Right kidney (tissue), 9 donors: ENCODE measurements at places on chromosomes 5 and 9.

DNA sequence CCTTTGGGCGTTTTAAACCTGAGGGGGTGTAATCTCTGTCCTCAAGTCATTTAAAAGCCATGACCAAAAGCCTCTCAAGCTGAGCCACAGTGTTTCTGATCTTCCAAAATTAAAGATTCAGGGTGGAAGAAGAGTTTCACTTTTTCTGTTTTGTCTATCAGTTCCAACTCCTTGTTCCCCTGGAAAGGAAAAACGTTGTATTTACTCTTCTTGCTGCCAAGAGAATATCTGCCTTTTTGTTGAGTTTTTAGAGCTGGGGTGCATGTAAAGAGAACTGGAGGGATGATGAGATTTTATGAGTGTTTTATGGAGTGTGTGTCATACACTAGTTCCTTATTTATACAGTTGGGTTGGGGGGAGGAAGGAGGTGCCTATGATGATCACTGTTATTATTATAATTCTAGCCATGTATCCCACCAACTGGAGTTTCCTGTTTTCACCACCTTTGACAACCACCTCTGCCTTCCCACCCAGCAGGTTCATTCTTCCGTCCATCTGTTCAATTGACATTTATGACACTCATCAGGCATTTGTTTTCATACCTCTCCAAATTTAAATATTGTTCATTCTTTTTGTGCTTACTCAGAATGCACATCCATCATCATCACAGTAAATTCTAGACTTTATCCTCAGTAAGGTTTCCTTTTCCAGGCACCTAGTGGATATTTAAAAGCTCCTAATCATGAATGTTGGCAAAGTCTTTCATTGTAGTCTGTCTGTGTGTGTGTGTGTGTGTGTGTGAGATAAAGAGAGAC, 97.9 kb upstream of the MPDZ start:
- DNase-seq: no peak

DNA sequence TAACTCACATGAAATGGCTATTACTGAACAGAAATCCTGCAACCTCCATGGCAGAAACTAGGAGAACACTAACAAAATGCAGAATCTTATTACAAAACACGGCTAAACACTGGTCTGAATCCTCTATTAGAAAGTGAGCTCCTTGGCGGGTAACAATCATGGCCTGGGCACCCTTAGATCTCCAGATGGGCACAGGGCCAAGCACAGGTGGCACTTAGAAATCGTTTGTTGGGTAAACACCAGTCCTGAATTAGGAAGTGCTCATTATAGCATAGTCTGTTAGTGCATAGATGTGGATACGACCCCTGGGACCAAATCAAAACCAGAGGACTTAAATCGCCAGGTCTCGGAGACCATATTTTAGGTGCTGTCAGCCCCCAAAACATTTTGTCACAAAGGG, 14.4 kb downstream of the VDAC1 start:
- DNase-seq: no peak

GRCh38 chr5:126938466-126938865, 91.9 kb downstream of the MARCHF3 start:
- DNase-seq: no peak

GRCh38 chr5:34589832-34590231, 66.3 kb upstream of the RAI14 start:
- no peak for DNase-seq

DNA sequence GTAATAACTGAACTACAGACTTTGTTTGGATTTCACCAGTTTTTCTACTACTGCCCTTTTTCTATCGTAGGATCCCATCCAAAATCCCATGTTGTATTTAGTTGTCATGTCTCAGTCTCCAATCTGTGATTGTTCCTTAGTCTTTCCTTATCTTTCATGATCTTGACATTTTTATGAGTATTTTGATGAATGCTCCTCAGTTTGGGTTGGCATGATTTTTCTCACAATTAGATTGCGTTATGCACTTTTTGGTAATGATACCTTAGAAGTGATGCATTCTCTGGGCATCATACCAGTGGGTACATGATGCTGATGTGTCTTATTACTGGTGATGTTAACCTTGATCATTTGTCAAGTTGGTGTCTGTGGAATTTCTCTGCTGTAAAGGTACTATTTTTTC, 5.7 kb downstream of the SLC22A4 start:
- no peak for DNase-seq

GRCh38 chr5:10634562-10634961, 70.7 kb downstream of the ANKRD33B start:
- no peak for DNase-seq

DNA sequence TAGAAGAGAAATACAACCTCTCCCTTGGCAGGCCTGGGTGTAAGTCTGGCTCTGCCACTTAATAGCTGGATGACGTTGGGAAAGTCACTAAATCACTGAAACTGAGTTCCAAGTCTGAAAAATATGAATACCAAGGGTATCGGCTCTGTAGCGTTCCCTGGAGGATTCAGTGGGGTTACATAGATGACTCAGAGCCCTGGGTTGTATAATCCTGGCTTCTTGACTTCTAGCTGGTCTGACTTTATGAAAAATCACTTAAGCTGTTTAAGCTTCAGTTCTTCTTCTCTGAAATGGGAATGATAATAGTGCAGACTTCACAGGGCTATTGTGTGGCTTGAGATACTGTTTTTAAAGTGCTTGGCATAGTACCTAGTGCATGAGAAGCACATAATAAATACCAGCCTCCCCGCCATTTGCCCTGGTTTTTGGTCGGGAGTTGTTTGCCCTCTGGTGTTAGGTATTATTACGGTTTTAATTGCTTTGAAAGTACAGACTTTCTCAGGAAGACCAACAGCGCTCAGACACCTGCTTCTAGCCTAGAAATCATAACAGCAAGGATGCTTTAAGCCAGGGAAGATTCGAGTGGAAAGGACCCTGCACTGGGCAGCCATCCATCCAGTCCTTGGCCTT, 43.0 kb downstream of the CYFIP2 start:
- no peak for DNase-seq

GRCh38 chr9:22446950-22447617, 460 bp downstream of the DMRTA1 start:
- peak; percentile 90 for DNase-seq

GRCh38 chr5:97037819-97038218, 101.9 kb downstream of the LNPEP start:
- DNase-seq: no peak

DNA sequence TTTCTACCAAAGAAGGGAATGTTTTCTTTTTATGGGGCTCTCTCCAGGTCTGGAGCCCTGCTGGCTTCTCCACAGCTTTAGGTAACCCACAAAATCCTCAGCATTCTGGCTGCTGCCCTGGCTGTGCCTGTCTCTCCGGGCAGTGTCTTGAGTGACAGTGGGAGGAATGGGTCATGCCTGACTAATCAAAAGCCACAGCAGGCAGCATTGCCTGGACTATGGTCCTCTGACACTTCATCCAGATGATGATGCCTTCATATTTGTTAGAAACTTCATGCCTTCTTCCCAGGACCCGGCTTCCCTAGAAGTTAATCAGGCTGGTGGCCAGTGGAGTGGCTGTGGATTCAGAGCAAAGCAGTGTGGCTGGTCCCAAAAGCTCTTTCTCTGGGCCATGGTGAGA, 32.2 kb upstream of the TGFBI start:
- no peak for DNase-seq

DNA sequence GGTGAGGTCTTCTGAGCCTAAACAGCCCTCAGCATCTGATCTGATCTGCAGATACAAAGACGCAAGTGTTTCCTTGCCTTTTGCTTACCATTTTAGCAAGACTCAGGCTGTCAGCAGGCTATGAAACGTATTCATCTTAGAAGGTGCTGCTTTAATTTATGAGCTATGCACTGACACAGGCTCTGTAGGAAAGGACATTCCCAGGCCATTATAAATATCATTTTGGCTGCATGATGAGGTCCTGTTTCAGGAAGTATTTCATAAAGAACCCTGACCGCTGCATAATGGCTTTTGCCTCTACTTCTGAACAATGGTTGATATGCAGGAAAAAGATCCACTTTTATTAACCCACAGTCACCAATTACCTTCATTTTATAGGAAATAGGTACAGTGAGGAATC, 98.4 kb upstream of the CAST start:
- no peak for DNase-seq

GRCh38 chr9:28941856-28942255, 1368.6 kb upstream of the C9orf72 start:
- DNase-seq: no peak

GRCh38 chr5:143446535-143447226, 43.2 kb upstream of the NR3C1 start:
- DNase-seq: no peak

GRCh38 chr9:130672466-130672865, 8.1 kb downstream of the PRDM12 start:
- no peak for DNase-seq

GRCh38 chr5:99070822-99071221, 142.0 kb upstream of the CHD1 start:
- no peak for DNase-seq

DNA sequence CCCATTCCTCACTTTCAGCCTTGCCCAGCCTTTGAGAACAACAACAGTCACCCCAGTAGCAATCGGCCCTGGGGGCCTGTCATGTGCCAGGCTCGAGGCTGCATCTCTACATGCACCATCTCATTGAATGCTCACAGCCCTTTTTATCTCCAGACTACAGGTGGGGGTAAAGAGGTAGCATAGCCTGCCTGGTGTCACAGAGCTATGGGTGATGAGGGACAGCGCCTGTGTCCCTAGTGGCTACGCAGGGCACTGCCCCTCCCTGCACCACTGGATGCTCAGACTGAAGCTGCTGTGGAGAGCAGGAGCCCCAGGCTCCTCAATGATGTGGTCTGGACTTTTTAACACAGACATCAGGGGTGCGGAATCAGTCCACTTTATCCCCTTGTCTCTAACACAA, 2.8 kb downstream of the CAMK2A start:
- DNase-seq: no peak

DNA sequence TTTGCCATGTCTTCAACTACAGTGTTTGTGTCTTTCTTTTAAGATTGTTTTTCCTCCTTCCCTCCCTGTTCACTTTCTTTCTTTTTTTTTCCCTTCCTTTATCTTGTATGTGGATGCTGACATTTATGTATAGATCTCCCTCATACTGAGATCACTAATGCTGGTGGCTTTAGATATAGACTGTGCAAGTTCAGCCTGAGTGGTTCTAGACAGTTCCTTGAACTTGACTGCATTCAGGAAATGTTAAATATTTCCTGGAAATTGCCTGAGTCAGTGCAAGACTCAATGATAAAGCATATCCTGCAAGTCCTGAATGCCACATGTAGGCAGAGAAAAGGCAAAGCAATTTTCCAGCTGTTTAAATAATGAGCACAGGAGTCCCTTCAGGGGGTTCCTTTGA, 182.5 kb upstream of the NR3C1 start:
- DNase-seq: no peak

GRCh38 chr5:137730336-137730735, 5.6 kb downstream of the KLHL3 start:
- no peak for DNase-seq

DNA sequence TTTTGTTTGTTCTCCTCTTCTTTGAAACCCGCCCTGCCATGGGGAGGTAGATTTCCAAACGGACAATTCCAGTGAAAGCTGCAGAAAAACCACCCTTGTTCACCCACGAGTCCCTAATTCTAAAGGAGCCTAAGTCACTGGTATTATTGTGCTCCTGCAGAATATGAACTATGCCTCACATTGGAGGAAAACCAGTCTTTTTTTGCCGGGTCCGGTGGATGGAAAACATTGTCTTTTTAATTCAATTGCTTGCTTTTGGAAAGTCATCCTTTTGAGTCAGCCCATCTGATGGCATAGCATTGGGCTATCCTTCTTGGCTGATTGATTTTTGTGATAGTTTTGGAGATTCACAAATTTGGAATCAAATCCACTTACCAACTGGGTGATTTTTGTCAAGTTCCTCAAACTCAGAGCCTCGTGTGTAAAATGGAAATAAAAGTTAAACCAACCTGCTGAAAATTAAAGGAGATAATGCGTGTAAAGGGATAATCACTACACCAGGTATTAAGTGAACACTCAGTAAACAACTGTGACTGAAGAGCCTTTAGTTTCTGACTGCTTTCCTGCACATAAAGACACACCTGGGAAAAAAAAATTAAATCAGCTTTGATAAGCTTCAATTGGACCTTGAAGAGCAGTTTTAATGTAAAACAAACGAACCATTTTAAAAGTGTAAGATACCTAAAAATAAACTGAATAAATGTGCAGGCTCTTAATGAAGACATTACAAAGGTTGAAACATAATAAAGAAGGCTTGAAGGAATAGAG, 780 bp upstream of the CCNJL start:
- no peak for DNase-seq

DNA sequence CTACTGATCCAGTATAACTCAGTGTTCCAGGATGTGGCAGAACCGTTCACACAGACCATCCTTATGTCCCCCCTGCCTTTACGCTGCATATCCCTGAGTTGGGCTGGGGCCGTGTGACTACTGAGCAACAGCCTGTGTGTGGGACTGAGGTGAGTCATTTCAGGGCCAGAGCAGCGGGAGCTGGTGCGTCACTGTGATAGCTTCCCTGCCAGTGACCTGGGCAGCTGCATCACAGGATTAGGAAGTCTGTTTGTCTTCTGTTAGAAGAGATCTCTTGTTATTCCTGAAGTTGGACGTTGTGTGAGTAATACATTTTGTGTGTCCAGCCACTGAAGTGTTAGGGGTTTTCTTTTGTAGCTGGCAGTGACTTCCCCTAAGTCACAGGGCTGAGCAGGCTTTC, 35.6 kb downstream of the TPPP start:
- DNase-seq: no peak

- DNase-seq: no peak
Observed at GRCh38 chr5:107112216-107112615, 558.5 kb downstream of the EFNA5 start.

- no peak for DNase-seq
Observed at GRCh38 chr9:21904371-21904770, 89.8 kb downstream of the CDKN2A start.

- DNase-seq: peak; percentile 81
Observed at GRCh38 chr5:138610918-138611677, 35.9 kb upstream of the HSPA9 start.

DNA sequence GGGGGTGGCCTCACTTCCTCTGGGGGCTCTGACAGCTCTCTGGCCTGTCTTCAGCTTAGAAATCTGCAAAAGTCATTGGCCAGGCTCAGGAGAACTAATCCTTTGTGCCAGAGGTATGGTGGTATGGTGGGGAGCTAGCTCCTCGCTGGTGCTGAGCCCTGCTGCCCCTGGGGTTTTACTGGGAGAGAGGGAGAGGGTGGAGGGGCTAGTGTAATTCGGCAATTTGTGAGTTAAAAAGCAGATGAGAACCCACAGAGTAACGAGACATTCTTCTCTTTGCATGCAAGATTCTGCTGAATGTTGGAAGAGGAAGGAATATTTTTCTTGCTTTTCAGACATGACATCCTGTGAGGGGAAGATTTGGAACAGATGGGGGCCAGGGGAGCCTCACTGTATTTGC, 65.5 kb upstream of the SPRY4 start:
- DNase-seq: peak; percentile 48
